ENCODE measurements at places on chromosomes 2 and 18.

DNA sequence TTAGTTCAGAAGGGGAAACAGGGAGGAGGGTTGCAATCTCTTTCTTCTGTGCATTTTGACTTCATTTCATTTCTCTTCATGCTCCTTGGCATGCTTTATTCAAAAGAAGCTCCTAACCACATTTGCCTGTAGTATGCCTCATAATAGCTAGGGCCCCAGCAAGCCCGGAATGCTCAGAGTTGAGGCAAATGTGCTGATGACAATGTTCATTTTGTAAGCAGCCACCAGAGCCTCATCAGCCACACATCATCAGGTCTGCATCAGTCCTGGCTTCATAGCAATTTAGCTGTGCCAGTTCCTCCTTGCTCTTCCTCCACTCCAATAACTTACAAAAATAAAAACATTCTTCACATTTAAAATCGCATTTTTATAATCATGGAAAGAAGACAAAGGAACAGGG is 65.4 kb upstream of the MMADHC start:
- DNase-seq: no peak
- no peak overlapping the region for H3K27ac ChIP-seq
- H3K4me3 ChIP-seq: no peak overlapping the region
- H3K27me3 ChIP-seq: no peaks in the 10 kb centered on the region

DNA sequence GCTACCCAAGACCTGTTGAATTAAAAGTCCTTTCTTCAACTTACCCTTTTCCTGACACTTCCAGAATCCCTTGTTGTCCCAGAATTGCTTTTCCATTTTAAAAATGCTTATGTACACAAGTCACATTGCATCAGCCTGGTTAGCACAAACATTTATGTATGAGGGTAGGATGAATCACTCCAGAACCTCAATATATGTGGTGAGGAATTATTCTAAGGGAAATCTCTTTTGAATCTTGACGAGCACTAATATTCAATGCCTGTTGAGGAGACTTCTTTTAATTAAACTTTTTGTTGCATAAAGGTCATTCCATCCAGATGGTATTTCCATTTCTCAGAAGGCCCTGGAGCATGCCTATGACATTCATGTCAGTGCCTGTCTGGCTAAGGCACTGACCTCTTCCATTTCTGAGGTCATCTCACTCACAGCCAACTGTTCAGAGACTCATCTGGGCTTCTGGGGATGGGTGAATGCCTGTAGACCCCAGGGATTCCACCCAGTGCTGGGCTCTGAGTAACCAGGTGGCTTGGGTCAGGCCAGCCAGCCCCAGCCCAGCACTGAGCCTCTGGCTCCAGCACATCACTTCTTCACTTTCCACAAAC is 28.2 kb downstream of the ACMSD start:
- DNase-seq: no peak
- no peaks in the 10 kb centered on the region for H3K4me1 ChIP-seq
- no peak overlapping the region for H3K4me3 ChIP-seq
- H3K36me3 ChIP-seq: peaks cover 3% of the 10 kb centered on the region

DNA sequence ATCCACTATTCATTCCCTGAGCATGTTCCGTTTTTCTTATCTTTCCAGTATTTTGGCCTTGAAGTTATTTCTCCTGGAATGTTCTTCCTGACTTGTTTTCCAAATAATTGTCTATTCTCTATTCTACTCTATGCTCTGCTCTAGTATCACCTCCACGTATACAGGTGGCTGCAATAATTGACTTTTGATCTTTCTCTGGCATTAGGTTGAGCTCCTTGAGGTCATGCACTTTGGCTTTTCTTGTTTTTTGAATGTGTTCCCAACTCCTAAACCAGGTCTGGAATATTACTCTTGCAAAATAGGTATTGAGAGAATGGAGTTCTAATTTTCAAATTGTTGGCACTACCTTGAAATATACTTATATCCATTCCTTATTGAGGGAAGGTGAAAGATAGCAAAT is 550.4 kb downstream of the CNTNAP5 start:
- peaks cover 6% of the 10 kb centered on the region for H3K4me1 ChIP-seq
- no peak overlapping the region for H3K4me3 ChIP-seq
- no peak overlapping the region for H3K27ac ChIP-seq
- no peak for DNase-seq

DNA sequence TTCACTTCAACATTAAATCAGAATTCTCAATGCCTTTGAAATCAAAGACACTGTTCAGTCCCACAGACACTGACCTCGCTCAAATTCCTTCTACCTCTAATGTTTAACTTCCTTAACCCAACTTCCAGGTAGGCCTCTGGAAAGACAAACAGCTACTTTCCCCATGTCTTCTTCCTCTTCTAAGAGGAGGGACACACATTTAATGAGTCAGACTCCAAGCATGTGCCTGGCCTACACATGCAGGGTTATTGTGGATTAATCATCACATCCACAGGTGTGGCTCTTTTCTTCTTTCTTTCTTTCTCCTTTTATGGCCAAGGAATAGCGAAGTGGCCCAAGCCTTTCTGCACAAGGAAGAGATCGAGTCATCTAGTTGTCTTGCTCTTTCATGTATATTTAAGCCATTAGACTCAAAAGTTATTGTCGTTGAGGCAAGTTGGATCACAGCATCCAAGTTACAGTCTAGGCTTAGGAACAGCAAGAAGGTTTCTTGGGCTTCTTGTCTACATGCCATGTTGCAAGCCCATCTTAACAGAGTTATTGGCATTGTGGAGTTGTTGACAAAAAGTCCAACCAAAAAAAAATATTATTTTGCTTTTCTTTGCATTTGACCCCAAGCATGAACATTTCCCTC is 387.8 kb downstream of the IRS1 start:
- H3K36me3 ChIP-seq: no peaks in the 10 kb centered on the region
- no peak for DNase-seq
- no peak overlapping the region for H3K4me3 ChIP-seq
- no peaks in the 10 kb centered on the region for H3K27me3 ChIP-seq
- no peaks in the 10 kb centered on the region for H3K4me1 ChIP-seq
- H3K27ac ChIP-seq: no peak overlapping the region

DNA sequence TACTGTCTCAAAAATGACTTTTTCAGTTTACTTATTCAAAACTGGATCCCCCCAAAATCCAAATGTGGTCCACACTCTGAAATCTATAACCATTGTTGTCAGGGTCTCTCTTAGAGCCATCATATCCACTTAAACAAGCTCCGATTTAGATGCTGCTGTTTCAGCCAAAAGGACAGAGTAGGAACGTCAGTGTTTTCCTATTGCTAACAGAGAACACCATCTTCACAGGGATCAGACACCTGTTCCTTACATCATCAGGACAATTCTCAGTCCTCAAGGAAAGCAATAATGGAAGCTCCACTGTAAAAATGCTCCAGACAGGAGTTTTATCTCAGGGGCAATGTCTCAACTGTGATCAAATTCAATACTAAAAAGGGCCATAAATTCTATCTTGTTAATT is 155.4 kb downstream of the STK39 start:
- peaks cover 2% of the 10 kb centered on the region for H3K27me3 ChIP-seq
- H3K27ac ChIP-seq: no peak overlapping the region
- H3K4me3 ChIP-seq: no peak overlapping the region
- H3K4me1 ChIP-seq: no peaks in the 10 kb centered on the region
- DNase-seq: no peak

DNA sequence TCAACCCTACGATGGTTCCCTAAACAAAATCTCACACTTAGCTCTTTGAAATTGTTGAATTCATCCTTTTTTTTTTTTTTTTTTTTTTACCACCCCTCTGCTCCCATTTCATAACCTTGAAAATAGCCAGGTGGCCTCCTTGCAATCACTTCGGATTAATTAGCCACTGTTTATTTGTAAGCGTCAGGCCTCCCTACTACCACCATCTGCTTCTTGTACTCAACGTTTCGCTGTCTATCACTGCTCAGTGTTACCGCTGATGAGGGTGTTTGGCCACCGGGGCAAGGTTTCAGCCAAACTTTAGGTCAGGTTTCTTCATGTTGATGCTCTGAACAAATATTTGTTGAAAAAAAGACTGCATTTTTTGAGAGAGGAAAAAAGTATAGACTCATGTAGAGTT is 183.2 kb downstream of the EPHA4 start:
- H3K4me1 ChIP-seq: no peaks in the 10 kb centered on the region
- H3K27ac ChIP-seq: no peak overlapping the region
- DNase-seq: no peak
- H3K36me3 ChIP-seq: no peaks in the 10 kb centered on the region
- H3K4me3 ChIP-seq: no peak overlapping the region

- DNase-seq: no peak
- no peaks in the 10 kb centered on the region for H3K4me1 ChIP-seq
- no peak overlapping the region for H3K4me3 ChIP-seq
- no peak overlapping the region for H3K27ac ChIP-seq
- H3K36me3 ChIP-seq: no peaks in the 10 kb centered on the region
Measured at GRCh38 chr18:36672437-36673344, 156.1 kb downstream of the TPGS2 start.

DNA sequence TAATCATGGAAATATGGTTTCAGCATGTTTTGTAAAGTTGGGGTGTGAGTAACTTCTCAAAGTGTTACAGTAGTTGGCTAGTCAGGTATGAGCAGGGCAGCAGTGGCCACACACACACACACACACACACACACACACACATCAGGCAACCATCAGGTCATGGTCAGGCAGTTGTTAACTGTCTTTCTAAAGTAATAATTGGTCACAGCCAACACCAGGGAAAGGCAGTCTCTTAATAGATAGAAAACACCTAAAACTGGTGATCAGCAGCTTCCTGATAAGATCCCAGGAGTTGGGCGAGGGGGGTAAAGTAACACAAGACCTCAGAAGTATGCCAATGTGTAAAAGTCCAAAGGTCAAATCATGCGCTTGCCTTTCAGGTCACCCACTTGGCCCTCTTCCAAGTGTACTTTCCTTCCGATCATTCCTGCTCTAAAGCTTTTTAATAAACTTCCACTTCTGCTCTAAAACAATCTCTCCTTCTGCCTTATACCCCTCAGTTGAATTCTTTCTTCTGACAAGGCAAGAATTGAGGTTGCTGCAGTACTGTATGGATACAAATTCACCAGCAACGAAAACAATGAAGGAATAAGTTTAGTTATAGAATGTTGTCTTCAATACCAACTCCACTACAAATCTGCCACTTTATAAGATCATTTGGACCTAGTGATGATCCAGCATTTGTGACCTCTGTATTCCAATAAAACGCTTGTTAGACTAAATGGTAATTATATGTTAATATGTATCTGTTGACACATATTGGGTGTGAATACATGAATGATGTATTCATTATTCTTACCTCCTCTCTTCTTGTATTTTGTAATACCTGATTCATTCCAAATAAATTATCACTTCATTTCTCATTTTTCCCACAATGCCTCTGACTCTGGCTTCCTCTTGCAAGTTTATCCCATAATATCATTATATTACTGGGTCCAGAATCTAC is 254.3 kb downstream of the METTL4 start:
- H3K4me3 ChIP-seq: no peak overlapping the region
- no peak for DNase-seq
- H3K27me3 ChIP-seq: no peaks in the 10 kb centered on the region
- no peaks in the 10 kb centered on the region for H3K4me1 ChIP-seq
- H3K27ac ChIP-seq: no peak overlapping the region

- H3K27me3 ChIP-seq: peaks cover 3% of the 10 kb centered on the region
- peak overlapping the region; percentile 92 for H3K27ac ChIP-seq
- H3K36me3 ChIP-seq: peaks cover 6% of the 10 kb centered on the region
- H3K4me1 ChIP-seq: peaks cover 22% of the 10 kb centered on the region
- DNase-seq: no peak
Measured at GRCh38 chr2:72755647-72756423, 70.0 kb downstream of the EXOC6B start.

DNA sequence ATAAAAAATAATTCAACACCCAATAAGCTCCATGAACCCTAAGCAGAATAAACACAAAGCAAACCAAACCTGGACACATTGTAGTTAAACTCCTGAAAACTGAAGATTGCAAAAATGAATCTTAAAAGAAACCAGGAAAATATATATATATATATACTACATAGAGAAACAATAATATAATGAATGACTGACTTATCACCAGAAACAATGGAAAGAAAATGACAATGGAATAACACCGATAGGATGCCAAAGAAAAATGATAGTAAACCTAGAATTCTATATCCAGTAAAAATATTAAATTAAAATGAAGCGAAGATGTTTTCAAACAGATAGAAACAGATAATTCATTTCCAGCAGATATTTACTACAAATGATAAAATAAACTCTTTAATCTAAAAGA is 346.9 kb downstream of the IRS1 start:
- H3K27me3 ChIP-seq: no peaks in the 10 kb centered on the region
- no peak overlapping the region for H3K27ac ChIP-seq
- no peak for DNase-seq
- H3K36me3 ChIP-seq: peaks cover 4% of the 10 kb centered on the region
- no peak overlapping the region for H3K4me3 ChIP-seq

DNA sequence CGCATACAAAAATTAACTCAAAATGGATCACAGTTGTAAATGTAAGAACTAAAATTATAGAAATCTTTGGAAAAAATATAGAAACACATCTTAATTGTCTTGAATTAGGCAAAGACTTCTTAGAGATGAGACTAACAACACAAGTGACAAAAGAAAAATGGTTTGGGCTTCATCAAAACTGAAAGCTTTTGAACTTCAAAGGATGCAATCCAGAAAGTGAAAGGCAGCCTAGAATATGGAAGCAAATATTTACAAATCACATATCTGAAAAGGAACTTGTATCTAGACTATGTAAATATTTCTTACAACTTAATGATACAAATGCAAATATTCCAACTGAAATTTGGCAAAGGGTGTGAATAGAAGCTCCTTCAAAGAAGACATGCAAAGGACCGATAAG is 582.8 kb upstream of the ZEB2 start:
- no peaks in the 10 kb centered on the region for H3K27me3 ChIP-seq
- no peaks in the 10 kb centered on the region for H3K36me3 ChIP-seq
- no peak overlapping the region for H3K4me3 ChIP-seq
- no peak overlapping the region for H3K27ac ChIP-seq
- DNase-seq: no peak
- no peaks in the 10 kb centered on the region for H3K4me1 ChIP-seq

DNA sequence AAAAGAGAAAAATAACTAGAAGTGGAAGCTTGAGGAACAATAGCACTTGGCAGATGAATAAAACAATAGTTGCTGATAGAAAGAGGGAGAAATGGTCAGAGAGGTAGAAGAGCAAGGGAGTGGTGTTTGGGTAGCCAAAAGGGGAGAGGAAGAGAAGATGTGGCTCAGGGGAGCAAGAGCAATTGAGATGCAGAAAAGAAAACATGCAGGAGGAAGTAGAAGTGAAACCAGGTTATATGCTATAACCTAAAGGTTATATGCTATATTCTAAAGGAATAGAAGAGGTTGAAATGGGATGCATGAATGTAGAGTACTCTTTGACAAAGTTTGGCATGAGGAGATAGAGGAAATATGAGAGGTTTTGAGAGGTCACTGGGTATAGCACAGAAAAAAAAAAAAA is 759.5 kb downstream of the SATB2 start:
- no peaks in the 10 kb centered on the region for H3K36me3 ChIP-seq
- H3K27me3 ChIP-seq: no peaks in the 10 kb centered on the region
- no peak overlapping the region for H3K4me3 ChIP-seq
- no peak for DNase-seq

Measured in endothelial cell (in vitro differentiated cells).